Amygdala (tissue), 56 donors: ENCODE measurements at places on chromosomes 7 and 10.

DNA sequence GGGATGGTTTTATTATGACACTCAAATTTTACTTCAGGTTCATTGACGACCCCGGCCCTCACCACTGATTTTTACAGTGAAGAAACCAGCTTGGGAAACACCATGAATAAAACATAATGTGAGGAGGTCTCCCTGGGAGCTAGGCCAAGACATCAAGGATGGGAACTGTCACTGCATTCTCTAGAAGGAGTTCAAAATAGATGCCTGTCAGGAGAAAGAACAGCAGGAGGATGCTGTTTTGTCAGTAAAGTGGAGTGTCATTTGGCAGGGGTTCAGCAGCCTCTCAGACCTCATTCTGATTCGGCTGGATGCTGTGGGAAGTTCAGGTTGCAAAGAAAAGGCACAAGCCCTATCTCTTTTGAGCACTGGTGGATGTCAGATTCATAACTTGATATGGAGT is 360.3 kb upstream of the C7orf33 start:
- no peak for DNase-seq

- no peak for DNase-seq
These were observed 6.1 kb downstream of the RBM20 start for GRCh38 chr10:110650265-110650668.

DNA sequence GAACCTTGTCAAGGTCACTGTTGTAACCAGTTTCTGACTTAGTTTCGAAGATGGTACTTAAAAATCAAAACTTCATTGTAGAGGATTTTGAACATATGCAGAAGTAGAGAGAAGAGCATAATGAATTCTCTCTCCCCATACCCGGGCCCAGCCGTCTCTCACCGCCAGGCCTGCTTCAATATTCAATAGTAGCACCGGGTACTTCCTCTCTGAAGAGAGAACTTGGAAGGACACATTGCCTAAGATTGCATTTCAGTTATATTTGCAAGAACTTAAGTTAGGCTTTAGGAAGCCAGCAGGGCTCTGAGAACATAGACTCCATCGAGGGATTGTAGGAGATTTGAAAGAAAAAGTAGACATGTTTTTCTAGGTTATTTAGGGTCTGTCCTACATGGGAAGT is 19.1 kb downstream of the LMTK2 start:
- no peak for DNase-seq

- no peak for DNase-seq
These were observed 34.3 kb downstream of the TET1 start for GRCh38 chr10:68594405-68594804.

DNA sequence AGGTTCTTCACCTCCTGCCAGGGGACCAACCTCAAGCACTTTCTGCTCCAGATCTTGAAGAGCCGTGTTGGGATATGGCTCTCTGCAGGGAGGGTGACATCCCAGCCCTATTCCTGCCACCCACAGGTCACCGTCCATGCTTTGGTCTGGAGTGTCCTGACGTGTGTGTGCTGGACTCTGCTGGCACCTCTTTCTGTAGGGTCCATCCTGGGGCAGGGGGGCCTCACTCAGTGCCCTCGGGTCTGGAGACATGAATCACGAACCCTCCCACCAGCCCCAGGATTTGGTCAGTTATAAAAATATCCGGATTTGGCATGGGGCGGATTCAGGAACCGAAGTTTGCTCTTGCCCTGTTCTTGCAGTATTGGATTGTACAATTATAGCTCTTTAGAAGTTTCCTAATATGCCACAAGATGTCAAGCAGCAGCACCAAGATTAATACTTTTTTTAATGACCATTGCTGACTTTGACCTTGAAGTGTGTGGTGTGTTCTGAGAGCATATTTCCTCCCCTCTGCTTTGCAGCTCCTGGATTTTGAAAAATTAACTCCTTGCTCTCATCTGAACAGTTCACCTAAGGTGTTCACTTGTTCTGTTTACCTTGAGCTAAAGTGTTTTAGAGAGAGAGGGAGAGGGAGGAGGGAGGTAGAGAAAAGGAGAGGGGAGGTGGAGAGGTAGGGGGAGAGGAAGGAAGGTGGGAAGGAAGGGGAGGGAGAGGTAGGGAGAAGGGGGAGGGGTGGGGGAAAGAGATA is 95.4 kb upstream of the SHH start:
- no peak for DNase-seq

DNA sequence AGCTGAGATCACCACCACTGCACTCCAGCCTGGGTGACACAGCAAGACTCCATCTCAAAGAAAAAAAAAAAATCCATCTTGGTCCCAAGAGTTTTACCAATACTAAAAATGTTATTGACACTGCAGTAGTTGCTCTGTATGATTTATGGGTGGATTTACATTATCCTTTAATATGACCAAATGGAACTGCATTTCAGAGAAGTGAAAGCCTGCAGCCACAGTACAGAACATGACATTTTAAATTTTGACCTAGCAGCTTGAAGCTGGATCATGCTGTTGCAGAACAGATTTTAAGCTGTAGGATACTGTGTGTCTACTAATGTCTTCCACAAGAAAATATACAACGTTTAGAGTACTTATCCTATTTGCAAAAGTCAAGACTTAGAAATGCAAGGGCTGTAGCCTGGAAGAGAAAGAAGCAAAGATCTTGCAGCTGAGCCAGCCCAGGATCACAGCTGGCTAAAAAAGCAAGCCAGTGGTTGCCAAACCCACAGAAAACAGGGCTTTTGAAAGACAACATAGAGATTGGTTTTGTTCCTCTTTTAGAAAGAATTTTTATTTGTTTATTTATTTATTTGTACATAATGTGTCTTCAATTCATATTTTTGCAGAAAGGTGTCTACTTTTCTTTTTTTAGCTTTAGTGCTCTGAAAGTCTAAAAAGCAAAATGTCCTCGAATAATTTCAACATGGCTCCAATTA is 55.2 kb upstream of the WNT16 start:
- no peak for DNase-seq

GRCh38 chr7:21639206-21639868 is 96.5 kb downstream of the DNAH11 start:
- no peak for DNase-seq

- no peak for DNase-seq
These were observed 14.0 kb downstream of the RBM20 start for GRCh38 chr10:110657973-110658691.

DNA sequence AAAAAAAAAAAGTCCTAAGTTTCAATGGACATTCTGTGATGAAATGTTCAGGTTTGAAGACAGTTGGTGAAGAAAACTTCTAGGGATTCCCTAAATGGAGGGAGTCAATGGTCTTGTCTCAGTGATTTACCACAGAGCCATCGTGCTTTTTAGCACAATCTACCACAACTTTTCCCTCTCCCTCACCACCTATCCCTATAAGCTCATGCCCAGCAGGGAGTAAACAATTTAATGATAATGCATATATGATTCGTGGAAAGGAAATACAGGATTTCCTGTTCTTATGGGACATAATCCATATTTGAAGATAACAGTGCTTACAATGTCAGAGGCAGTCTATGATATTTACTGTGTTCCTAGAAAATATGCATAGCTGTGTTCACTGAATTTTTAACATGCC is 38.4 kb upstream of the CD36 start:
- DNase-seq = no peak

- no peak for DNase-seq
These were observed 11.2 kb upstream of the GSTK1 start for GRCh38 chr7:143252006-143252405.

- DNase-seq = no peak
These were observed 149.8 kb downstream of the AMPH start for GRCh38 chr7:38481401-38481800.

DNA sequence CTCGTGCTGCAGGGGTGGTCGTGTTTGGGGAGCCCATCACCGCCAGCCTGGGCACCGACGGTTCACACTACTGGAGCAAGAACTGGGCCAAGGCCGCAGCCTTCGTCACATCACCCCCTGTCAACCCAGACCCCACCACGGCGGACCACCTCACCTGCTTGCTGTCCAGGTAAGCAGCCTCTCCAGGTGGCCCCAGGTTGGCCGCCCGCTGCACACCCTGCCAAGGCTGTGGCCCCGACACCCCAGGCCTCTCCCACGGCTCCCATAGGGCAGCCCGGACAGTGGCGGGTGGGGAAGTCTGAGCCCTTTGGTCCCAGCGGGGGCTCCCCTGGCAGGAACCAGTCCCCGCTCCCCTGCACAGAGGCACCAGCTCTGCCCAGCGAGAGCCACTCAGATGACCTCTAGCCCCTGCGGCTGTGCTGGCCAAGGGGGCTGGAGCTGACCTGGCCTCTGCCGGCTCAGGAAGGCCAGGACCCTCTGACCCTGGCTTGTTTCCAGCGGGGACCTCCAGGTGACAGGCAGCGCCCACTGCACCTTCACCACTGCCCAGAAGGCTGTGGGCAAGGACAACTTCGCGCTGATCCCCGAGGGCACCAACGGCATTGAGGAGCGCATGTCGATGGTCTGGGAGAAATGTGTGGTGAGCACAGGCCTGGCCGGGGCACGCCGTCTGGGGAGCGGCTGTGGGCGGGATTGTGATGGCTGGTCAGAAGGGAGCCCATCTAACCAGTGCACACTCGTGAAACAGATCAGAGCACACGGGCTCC is 13.8 kb downstream of the DPYSL4 start:
- DNase-seq = no peak

DNA sequence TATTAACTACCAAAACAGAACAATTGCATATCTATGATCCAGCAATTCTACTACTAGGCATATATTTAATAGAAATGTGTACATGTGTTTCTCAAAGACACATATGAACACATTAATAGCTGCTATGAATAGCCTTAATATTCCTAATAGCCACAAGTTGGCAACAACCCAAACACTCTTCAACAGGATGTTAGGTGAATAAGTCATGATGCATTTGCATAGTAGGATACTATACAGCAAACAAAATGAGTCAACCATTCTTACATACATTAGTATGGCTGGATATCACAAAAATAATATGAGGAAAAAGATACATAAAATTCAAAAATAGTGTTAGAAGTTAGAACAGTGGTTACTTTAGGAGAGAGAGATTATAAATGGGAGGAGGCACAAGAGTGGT is 26.8 kb upstream of the ZNF746 start:
- no peak for DNase-seq

DNA sequence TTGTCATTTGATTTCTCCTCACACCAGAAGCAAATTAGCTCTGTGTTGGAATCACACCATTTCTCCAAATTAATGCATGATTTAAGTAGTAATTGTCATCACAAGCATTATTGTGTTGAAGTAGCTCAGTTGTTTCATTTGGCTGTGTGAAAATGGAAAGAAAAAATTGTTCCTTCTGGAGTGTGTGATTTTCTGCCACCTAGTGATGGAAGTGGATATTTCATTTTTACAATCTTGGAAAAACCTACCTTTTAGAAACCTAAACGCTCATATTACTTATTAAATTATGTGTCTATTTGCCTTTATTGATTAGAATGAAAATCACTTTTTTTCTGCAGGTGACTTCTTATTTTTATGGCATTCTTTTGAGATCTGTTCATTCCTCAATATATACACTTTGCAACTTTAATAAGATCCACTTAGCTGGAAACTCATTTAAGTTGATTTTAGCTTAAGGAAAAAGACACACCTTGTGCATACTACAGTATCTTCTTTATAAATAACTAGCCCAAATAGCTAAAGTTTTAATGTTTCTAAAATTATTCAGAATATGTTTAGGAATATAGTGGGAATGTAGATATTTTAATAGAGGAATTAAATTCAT is 50.0 kb downstream of the SRI start:
- DNase-seq = no peak

- DNase-seq = no peak
These were observed 3.0 kb downstream of the ZFAND2A start for GRCh38 chr7:1156782-1157535.

DNA sequence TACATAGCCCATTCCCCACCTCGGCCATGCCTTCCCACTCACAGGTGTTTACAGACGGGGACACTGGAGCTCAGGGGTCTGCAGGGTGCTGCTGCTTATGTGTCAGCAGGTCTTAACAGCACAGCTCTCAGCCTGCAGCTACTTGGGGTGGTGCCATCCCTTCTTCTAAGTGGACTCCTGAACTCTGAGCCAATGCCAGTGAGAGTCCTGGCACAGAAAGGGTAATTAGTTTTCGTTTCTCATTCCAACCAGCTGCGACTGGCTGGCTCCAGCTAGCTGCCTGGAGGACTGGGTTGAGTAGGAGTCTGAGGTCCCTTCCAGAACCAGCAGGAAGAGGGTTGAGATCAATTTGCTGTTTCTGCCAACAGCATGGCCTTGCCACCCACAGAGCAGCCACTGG is 88.3 kb upstream of the AGK start:
- no peak for DNase-seq

DNA sequence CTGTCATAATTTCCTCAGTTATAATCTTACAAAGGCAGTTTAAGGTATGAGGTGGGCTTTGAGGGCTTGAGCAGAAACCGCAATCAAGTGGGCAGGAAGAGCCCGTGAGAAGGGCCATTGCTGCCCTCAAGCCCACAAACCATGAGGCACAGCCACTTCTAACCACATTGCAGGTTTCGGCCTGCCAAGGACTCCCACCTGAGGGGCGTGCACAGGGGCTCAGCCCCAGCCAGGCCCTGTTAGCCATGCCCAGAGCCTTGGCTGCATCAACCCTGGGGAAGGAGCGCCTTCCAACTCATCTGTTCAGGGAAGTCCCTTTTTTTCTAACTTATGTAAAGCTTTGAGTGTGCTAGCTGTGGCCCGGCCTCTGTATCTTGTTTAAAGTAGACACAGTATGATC is 5.9 kb upstream of the FFAR4 start:
- no peak for DNase-seq

GRCh38 chr7:131250331-131250730 is 77.3 kb upstream of the MKLN1 start:
- DNase-seq = no peak

- no peak for DNase-seq
These were observed 2.9 kb downstream of the WAC start for GRCh38 chr10:28535846-28536245.

GRCh38 chr10:33279811-33280602 is 54.5 kb downstream of the NRP1 start:
- DNase-seq = no peak

DNA sequence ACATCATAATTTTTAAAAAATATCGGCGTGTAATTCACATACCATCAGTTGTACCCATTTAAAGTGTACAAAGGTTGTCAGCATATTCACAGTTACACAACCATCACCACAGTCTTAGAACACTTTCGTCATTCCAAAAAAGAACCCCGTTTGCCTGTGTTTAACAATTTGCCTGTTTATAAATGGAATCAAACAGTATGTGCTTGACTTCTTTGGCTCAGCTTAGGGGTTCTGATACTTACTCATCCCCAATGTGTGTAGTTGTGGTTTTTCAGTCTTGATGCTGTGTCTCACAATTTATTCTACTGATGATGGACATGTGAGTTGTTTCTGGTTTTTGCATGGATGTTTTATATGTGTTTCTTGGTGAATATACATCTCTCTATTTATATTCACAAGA is 50.0 kb downstream of the PRPF18 start:
- no peak for DNase-seq

- no peak for DNase-seq
These were observed 205.4 kb downstream of the ZMYND11 start for GRCh38 chr10:340646-341045.

GRCh38 chr7:13639396-13639795 is 350.1 kb downstream of the ETV1 start:
- no peak for DNase-seq

- no peak for DNase-seq
These were observed 36.9 kb downstream of the AKR1B1 start for GRCh38 chr7:134422008-134422407.

GRCh38 chr10:50937230-50937907 is 51.9 kb upstream of the A1CF start:
- DNase-seq = no peak

GRCh38 chr7:120628251-120628650 is 229.7 kb downstream of the TSPAN12 start:
- no peak for DNase-seq
